MV-4-11 (cell line): ENCODE measurements at places on chromosomes 7 and 10.

GRCh38 chr10:102735065-102735562 lies 8.6 kb upstream of the WBP1L start:
- DNase-seq = no peak

DNA sequence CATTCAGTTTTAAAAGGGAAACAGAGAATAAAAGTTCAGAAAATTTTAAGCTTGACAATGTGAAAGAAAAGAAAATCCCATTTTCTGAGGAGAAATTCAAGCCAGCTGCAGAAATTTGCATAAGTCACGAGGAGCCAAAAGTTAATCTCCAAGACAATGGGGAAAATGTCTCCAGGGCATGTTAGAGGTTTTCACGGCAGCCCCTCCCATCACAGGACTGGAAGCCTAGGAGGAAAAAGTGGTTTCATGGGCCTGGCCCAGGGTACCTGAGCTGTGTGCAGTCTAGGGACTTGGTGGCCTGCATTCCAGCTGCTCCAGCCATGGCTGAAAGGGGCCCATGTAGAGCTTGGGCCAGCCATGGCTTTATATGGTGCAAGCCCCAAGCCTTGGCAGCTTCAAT lies 59.6 kb upstream of the NXPH1 start:
- DNase-seq = no peak

GRCh38 chr10:83612050-83612449 lies 527.3 kb upstream of the GHITM start:
- DNase-seq = no peak

DNA sequence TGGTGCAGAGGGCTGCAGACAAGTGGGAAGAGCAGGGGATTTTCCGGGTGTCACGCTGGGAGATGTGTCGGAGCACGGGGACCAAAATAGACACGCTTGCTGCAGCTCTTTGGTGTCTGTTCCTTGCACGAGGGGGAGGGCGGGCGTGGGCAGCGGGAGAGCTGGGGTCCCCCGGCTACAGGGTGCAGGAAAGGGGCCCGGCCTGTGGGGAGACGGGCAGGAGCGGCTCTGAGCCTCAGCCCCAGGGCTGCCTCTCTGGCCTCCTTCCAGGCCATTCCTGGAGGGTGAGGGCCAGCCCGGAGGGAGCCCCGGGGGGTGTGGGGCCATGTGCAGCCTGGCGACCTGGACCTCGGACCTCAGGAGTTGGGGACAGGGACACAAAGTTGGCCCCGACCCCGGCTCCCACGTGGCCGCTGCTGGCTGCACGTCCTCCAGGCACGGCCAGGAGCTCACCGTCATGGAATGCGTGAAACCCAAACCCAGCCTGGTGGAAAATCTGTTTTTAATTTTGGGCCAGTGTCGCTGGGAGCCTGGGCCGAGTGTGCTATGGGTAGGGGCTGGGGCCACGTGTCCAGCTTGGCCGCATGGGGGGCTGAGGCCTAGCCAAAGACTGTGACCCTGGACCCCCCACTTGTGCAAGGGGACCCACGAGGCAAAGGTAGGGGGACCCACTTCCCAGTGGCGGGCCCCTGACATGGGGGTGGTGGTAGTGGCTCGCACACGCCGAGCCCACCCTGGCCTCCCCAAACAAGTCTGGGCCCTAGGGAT lies 6.6 kb downstream of the TTYH3 start:
- no peak for DNase-seq

DNA sequence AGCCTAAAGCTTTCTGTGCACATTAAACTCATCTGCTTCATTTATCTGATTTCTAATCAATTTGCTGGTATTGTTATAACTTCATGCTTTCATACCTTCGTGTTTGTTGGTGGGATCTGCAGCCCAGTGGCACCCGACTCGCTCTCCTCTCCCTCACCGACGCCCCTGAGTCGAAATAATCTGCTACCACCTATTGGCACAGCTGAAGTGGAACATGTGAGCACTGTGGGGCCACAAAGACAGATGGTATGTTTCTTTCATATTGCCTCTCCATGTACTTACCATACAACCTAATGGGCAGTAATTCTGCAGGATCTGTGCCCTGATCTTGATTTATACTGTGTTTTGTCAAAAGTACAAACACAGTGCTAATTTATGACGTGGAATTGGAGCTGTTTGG lies 12.4 kb downstream of the DNAJC9 start:
- no peak for DNase-seq

DNA sequence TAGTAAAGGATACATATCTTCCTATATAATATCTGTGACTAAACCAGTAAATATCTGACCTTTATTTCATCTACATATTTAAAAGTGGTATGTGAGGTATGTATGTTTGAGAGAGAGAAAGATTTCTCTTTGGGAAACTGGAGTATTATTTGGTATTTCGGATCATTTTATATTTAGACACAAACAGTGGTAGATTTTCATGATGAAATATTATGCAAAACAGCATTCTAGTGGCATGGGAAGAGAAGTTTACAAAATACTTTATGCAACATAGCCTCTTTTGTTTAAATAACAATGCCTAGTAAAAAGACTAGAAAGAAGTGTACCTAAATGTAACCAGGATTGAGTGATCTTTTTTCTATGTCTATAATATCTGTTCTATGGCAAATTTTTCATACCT lies 98.6 kb upstream of the TMEM168 start:
- no peak for DNase-seq

DNA sequence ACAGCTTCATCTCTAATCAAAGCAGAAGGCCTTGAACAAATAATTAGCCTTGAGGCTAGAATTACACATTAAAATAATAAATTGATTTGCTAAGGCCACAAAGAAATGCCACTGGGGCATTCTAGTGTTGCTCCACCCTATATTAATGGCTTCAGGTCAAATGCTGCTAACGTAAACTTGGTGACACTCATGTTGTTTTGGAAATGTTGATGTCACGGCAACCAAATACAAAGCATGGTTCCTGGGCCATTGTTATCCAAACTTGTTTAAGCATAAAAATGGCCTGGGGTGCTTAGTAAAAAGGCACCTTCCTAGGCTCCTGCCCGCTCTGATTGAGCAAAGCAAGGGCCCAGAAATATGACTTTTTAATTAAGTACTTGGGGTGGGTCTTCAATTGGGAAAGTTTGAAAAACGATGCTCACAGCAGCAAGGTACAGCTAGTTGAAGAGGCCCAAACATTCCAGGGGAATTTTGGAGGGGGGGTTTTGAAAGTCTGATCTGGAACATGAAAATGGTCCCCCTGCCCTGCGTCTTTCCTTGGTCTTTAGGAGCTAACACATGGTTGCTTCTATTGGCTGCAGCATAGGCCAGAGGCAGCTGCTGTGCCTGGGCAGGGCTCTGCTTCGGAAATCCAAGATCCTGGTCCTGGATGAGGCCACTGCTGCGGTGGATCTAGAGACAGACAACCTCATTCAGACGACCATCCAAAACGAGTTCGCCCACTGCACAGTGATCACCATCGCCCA lies 67.8 kb downstream of the ABCC2 start:
- no peak for DNase-seq

DNA sequence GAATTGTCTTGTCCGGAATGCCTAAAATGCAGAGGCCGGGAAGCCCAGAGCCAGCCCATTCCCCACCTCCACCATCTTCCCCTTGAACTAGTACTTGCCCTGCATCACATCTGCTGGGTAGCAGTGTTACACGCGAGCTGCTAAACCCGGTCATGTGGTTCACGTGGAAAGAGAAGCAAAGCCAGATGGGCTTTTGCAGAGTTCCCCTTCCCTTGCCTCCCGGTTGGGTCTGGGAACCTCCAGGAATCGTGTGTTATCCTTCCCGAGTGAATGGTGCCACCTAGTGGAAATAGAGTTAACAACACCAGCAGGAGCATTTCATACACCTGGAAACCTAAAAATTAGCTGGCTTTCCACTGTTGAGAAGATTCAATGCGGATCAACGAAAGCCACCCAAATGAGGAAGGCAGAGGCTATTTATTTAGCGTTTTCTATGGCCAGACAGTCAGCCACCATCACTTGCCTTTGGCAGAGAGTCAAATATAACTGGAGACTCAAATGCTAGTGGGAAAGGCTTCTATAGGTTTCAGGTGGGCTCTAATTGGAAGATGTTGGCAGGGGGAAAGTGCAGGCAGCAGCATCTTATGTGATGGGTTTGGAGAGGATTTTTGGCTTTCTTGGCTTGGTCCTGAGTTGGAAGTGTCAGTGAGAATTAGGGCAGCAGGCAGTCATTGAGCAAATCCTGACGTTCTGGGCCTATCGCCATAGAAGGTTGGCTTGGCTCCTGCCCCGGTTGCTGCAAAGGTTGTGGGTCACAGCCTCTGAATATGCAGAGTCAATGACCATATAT lies 12.9 kb upstream of the DENND2A start:
- no peak for DNase-seq

- no peak for DNase-seq
Measured at GRCh38 chr10:30349967-30350735, 1.1 kb upstream of the MTPAP start.

- DNase-seq = no peak
Measured at GRCh38 chr7:42143711-42144600, 93.1 kb downstream of the GLI3 start.

GRCh38 chr10:60384708-60385398 lies 4.8 kb downstream of the ANK3 start:
- no peak for DNase-seq

GRCh38 chr7:10706875-10707493 lies 266.7 kb upstream of the PHF14 start:
- DNase-seq = no peak

GRCh38 chr10:119414081-119414611 lies 128.4 kb downstream of the RGS10 start:
- no peak for DNase-seq

GRCh38 chr7:125663961-125664360 lies 734.3 kb upstream of the POT1 start:
- no peak for DNase-seq
